ENCODE measurements at places on chromosomes 1 and 21. TPM values are rescaled to one million over a fixed set of nuclear protein-coding genes. Genes with fewer than 3 reads are reported as not detected.

- H3K4me3 ChIP-seq, result no peak overlapping the region
- H3K36me3 ChIP-seq, result no peaks in the 10 kb centered on the region
- no peaks in the 10 kb centered on the region for H3K27me3 ChIP-seq
- DNase-seq, result no peak
- peaks cover 11% of the 10 kb centered on the region for H3K4me1 ChIP-seq
Observed at GRCh38 chr21:34897828-34898227, 151.3 kb downstream of the RUNX1 start.

DNA sequence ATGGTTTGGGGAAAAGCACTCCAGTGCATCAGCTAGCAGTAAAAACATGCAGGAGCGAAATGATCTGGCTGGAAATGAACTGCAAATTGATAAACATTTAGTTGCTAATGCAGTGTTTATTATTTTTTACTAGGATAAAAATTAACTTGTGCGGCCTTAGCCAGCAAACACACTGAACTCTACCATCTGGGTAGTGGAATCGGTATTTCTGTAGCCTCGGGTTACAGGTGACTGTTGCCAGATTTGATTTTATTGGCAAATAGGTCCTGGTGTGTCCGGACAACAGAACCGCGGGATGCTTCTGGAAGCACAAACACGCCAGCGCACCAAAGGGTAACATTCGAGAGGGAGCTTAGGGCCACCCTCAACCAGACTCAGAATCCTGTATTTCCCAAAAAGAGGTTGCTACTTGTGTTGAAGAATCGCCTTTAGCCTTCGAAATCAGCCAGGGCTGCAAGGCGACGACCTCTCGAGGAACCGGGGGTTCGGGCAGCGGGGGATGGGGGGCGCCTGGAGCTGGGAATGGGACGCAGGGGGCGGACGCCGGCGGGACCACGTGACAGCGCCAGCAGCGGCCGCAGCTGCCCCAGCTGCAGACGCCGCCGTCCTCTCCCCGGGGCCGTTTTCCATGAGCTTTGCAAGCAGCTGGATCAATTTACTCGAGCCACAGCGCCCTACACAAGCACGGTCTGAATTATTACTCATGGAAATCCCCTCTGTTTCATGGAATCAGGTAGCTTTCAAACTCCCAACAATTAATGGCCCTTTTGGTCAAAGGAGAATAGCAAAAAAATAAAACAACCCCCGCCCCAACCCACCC is 158.8 kb downstream of the TOMM20 start:
- peaks cover 39% of the 10 kb centered on the region for H3K4me1 ChIP-seq
- no peak overlapping the region for H3K27ac ChIP-seq
- no peaks in the 10 kb centered on the region for H3K27me3 ChIP-seq
- DNase-seq, result no peak
- no peak overlapping the region for H3K4me3 ChIP-seq

DNA sequence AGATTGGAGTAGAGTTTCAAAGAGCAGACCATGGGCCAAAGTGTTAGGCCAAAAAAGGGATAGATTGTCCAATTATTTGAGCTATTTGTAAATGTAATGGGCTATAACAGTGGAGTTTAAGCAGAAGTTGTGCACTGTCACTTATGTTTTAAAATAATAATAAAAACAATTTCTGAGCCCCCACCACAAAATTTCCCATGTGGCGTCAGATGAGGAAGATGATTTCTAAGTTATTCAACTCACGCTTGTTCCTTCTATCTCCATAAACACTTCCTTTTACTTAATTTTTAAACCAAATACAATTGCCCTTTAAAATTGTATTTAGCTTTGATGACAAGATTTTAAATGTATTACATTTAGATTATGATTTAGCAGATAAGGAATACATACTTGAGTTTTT is 330.0 kb downstream of the PTPRC start:
- H3K4me3 ChIP-seq, result no peak overlapping the region
- H3K27me3 ChIP-seq, result no peaks in the 10 kb centered on the region
- H3K4me1 ChIP-seq, result peaks cover 5% of the 10 kb centered on the region
- no peaks in the 10 kb centered on the region for H3K36me3 ChIP-seq
- H3K27ac ChIP-seq, result no peak overlapping the region

The RAB42 gene
- 0.47 TPM for total RNA-seq

GRCh38 chr1:118049981-118050380 is 120.4 kb downstream of the WDR3 start:
- H3K36me3 ChIP-seq, result no peaks in the 10 kb centered on the region
- DNase-seq, result no peak
- H3K4me3 ChIP-seq, result no peak overlapping the region
- no peaks in the 10 kb centered on the region for H3K27me3 ChIP-seq
- H3K27ac ChIP-seq, result no peak overlapping the region
- H3K4me1 ChIP-seq, result no peaks in the 10 kb centered on the region

- peaks cover 18% of the 10 kb centered on the region for H3K27me3 ChIP-seq
- no peak overlapping the region for H3K4me3 ChIP-seq
- no peak for DNase-seq
- no peaks in the 10 kb centered on the region for H3K36me3 ChIP-seq
Observed at GRCh38 chr1:2534687-2535441, 4.8 kb upstream of the HES5 start.

DNA sequence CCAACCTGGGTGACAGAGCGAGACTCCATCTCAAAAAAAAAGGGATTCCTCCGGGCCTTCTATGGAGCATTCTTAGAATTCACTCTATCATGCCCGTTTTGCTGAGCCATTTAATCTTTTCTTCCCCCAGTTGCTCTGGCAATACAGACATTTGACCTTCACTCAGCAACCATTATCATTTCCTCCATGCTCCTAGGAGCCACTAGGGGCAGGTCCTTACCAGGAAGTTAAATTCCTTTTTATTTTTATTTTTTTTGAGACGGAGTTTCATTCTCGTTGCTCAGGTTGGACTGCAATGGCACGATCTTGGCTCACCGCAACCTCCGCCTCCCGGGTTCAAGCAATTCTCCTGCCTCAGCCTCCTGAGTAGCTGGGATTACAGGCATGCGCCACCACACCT is 9.7 kb upstream of the CGN start:
- DNase-seq, result no peak
- H3K36me3 ChIP-seq, result no peaks in the 10 kb centered on the region
- H3K4me3 ChIP-seq, result no peak overlapping the region
- no peak overlapping the region for H3K27ac ChIP-seq
- H3K4me1 ChIP-seq, result no peaks in the 10 kb centered on the region
- H3K27me3 ChIP-seq, result no peaks in the 10 kb centered on the region

- no peaks in the 10 kb centered on the region for H3K36me3 ChIP-seq
- H3K4me3 ChIP-seq, result peak overlapping the region; percentile 49
- peaks cover 43% of the 10 kb centered on the region for H3K4me1 ChIP-seq
- H3K27me3 ChIP-seq, result no peaks in the 10 kb centered on the region
- peak overlapping the region; percentile 63 for H3K27ac ChIP-seq
Observed at GRCh38 chr21:42061195-42061985, 9.7 kb upstream of the UMODL1 start.

DNA sequence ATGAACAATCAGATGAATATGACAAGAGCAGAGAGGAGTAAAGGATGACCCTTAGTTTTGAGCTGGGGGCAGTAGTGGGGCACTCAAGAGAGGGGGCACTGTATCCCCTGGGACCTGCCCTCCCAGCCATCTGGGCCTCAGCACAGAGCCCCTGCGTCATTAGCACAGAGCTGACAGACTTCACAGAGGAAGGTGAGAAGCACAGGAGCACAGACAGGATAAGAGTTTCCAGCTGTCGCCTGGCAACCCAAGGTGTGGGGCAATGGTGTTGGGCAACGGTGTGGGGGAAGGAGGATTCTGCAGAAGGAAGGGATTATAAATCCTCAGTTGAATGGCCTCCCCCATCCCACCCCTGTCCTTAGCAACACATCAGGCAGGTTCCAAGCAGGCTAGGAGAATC is 30.2 kb downstream of the RAB3B start:
- no peaks in the 10 kb centered on the region for H3K36me3 ChIP-seq
- no peak overlapping the region for H3K4me3 ChIP-seq
- H3K27ac ChIP-seq, result no peak overlapping the region
- no peaks in the 10 kb centered on the region for H3K4me1 ChIP-seq

DNA sequence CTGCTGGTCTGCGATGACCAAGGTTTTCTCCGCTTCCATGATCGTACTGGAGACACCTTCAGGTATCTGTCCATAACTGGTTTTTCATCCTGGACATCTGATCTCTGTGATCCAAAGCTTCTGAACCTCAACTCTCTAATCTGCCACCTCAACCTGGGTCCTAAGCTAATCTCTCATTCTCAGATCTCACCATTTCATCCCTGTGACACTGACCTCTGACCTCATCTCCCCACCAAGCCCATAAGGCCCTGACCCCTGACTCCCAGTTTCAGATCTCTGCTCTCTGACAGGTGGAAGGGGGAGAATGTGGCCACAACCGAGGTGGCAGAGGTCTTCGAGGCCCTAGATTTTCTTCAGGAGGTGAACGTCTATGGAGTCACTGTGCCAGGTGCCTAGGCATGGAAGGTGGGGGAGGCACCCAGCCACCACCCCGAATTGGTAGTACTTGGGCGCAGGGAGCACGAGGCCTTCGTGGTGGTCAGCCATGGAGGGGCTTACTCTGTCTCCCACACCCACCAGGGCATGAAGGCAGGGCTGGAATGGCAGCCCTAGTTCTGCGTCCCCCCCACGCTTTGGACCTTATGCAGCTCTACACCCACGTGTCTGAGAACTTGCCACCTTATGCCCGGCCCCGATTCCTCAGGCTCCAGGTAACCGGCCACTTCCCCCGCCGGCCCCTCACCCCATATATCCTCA is 3.8 kb downstream of the SLC27A3 start:
- H3K36me3 ChIP-seq, result no peaks in the 10 kb centered on the region
- H3K4me3 ChIP-seq, result no peak overlapping the region
- no peak for DNase-seq
- H3K27me3 ChIP-seq, result no peaks in the 10 kb centered on the region
- no peak overlapping the region for H3K27ac ChIP-seq
- peaks cover 31% of the 10 kb centered on the region for H3K4me1 ChIP-seq

DNA sequence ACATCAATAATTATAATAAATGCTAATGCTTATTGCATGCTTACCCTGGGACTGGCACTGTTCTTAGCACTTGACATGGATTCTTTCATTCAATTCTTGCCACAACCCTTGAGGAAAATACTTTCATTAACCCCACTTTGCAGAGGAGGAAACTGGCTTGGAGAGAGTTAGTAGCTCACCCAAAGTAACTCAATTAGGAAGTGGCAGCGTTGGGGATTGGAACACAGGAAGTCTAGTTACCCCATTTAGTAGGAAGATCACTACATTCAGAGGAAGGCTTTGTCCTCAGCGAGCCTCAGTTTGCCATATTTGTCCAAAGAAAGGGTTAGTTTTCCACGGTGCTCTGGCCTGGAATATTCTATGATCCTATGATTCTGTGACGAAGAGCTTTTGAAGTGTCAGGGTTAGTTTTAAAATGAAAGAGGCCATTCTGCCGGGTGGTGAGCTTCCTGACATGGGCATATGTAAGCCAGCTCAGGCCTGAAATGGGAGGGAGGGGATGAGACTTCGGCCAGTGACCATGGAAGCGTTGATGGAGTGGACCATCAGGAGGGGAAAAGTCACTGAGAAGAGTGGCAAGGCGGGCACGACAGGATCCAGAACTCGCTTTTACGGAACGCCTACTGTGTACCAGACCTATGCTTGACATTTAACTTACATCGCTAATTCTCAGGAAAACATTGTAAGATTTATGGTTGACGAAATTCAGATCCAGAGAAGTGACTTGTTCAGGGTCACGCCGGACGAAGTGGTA is 28.2 kb upstream of the EPB41 start:
- H3K27me3 ChIP-seq, result no peaks in the 10 kb centered on the region
- peaks cover 49% of the 10 kb centered on the region for H3K4me1 ChIP-seq
- no peak for DNase-seq
- no peaks in the 10 kb centered on the region for H3K36me3 ChIP-seq
- H3K27ac ChIP-seq, result peak overlapping the region; percentile 83

DNA sequence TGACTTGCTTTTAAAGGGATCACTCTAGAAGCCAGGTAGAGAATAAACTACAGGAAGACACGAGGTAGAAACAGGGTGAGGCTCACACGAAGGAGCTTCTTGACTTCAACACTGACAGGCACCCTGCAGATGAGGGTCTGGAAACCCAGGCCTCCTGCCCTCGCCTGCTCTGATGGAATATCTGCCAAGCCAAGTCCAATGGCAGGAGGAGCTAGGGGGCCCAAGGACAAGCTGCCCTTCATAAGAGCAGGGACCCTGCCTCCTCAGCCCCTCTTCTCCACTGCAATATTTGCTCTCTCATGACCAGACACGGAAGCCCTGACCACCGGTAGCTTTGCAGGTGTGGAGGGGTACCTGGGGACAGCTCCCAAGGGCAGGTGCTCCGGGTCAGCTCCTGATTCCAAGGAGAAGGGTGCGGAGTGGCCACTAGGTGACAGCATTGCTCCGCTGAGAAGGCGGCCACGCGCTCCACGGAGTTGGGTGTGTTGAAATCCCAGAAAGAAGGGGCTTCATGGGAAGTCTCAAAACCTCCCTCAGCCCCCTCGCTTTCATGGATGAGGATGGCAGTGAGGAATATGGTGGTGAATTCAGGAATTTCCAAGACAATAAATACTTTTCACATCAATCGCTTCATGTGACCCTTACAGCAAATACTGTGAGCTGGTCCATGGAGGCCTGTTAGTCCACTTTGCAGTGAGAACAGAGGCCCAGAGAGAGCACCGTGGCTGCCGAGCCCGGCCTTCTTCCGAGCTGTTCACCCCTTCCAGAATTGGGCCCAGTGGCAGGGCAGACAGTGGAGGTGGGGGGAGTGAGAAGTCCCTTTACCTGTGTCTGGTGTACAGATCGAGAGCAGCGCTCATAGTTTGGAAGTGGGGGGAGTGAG is 33.2 kb upstream of the PAX7 start:
- no peak for DNase-seq
- H3K4me3 ChIP-seq, result no peak overlapping the region
- H3K27me3 ChIP-seq, result peaks cover 4% of the 10 kb centered on the region
- H3K36me3 ChIP-seq, result no peaks in the 10 kb centered on the region
- no peaks in the 10 kb centered on the region for H3K4me1 ChIP-seq
- no peak overlapping the region for H3K27ac ChIP-seq

- H3K4me1 ChIP-seq, result no peaks in the 10 kb centered on the region
- no peak overlapping the region for H3K4me3 ChIP-seq
- no peak for DNase-seq
- no peaks in the 10 kb centered on the region for H3K27me3 ChIP-seq
Observed at GRCh38 chr1:163250382-163250974, 47.8 kb upstream of the RGS5 start.

The DAB1 gene
- total RNA-seq, result not detected

GRCh38 chr1:121522061-121522759 is 337.4 kb downstream of the SRGAP2C start:
- DNase-seq, result no peak
- peaks cover 27% of the 10 kb centered on the region for H3K4me1 ChIP-seq
- no peaks in the 10 kb centered on the region for H3K36me3 ChIP-seq
- H3K27me3 ChIP-seq, result no peaks in the 10 kb centered on the region
- no peak overlapping the region for H3K4me3 ChIP-seq

DNA sequence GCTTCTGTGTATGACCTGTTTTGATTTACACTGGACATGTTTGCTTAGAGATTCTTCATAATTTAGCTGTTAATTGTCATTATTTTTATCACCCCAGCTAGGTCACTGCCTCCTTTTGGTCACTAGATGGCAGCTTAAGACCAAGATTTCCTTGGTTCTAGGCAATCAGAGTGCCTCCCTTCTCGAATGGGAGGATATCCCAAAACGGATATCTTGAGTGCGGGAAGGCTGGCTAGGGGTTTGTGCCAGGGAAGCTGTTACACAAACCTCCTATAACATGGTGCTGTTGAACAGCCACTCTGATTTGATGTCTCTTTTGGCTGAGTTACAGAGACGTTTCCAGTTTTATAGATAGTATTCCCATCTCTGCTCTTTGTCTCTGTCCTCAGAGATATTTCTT is 283.5 kb downstream of the S1PR1 start:
- H3K4me1 ChIP-seq, result no peaks in the 10 kb centered on the region
- no peak overlapping the region for H3K4me3 ChIP-seq
- no peaks in the 10 kb centered on the region for H3K36me3 ChIP-seq
- no peaks in the 10 kb centered on the region for H3K27me3 ChIP-seq
- no peak overlapping the region for H3K27ac ChIP-seq
- DNase-seq, result no peak

The SIM2 gene
- not detected for total RNA-seq
